Forelimb muscle (tissue), 1 donor: ENCODE measurements at places on chromosomes 5 and 9.

GRCh38 chr9:69086769-69087168 lies 51.2 kb downstream of the FXN start:
- DNase-seq, result no peak

DNA sequence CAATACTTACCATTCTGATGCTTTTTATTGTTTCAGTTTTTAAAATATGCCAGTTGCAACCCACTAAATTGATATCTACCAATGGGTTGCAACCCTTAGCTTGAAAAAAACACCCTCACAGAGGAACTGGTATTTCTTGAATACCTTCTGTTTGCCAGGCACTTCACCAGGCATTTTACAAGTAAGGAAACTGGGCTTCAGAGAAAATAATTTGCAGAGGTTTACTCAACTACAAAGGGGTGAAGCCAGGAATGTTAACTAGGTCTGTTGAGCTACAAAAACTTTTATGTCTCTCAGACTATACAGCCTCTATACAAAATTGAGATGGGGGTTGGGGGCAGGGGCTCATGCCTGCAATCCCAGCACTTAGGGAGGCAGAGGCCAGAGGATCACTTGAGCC lies 65.0 kb downstream of the STX17 start:
- no peak for DNase-seq

DNA sequence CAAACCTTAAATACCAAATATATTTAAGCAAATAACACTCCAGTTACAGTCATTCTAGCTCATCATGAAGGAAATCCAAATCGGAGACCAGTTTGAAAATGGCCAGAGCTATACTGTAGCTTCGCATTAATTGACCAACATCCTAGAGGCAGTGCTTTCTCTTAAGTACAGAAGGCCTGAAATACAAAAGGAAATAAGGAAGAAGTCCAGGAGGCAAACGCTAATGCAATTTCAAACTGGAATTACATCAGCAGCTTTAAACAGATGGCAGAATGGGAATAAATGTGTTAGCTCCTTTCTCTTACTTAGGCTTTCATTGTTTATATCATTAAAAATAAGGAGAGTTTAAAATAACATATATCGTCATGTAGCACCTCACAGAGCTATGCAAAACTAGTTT lies 197.0 kb downstream of the SEC61B start:
- no peak for DNase-seq

DNA sequence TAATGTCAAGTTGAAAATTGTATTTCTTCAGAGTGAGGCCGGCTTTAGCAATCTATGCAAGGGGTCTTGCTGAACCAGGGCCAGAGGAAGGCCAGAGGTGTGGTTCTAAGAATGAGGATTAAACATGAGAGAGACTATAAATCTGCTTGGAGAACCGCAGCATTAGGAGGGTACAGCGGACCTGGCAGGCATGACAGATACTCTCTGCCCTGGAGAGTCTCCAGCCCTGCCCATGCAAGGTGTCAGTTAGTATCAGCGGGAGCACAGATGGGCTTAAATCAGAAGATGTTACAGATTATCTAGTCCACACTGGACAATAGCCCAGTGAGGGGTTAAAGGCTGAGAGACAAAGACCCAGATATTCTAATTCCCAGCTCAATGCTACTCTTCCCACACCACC lies 11.5 kb upstream of the GPX3 start:
- DNase-seq, result no peak

GRCh38 chr9:16985559-16986348 lies 115.3 kb upstream of the BNC2 start:
- no peak for DNase-seq

DNA sequence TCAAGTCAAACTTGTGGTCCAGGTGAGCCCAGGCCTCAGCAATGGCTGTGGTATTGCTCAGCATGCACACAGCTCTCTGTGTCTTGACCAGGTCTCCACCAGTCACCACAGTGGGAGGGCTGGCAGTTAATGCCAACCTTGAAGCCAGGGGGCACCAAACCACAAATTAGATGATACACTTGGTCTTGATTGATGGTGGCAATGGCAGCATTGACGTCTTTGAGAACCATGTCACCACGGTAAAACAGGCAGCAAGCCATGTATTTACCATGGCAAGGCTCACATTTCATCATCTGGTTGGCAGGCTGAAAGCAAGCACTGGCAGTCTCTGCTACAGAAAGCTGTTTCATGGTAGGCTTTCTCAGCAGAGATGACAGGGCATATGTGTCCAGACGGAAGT lies 40.0 kb downstream of the NIM1K start:
- no peak for DNase-seq

GRCh38 chr9:117416856-117417255 lies 2.0 kb upstream of the ASTN2 start:
- DNase-seq, result no peak

- no peak for DNase-seq
These were observed 78.5 kb upstream of the PIP5K1B start for GRCh38 chr9:68626526-68626925.

DNA sequence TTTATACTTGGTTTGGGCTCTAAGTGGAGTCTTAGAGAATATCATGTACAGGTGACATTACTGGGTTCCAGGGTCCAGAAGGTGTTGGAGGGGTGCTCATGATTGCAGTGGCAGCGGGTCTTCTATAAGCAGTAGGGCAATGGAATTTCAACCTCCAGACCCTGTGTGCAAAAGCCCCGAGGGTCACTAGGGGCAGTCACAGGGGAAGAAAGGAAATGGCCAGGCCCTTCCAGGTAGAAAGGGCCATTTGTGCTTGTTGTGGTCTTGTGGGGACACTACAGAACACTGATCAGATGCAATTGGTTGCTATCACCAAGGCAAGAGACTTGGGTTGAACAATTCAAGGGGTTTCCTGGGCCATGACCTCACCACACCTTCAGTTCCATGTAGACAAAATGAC lies 283.4 kb downstream of the GADD45G start:
- DNase-seq, result no peak

DNA sequence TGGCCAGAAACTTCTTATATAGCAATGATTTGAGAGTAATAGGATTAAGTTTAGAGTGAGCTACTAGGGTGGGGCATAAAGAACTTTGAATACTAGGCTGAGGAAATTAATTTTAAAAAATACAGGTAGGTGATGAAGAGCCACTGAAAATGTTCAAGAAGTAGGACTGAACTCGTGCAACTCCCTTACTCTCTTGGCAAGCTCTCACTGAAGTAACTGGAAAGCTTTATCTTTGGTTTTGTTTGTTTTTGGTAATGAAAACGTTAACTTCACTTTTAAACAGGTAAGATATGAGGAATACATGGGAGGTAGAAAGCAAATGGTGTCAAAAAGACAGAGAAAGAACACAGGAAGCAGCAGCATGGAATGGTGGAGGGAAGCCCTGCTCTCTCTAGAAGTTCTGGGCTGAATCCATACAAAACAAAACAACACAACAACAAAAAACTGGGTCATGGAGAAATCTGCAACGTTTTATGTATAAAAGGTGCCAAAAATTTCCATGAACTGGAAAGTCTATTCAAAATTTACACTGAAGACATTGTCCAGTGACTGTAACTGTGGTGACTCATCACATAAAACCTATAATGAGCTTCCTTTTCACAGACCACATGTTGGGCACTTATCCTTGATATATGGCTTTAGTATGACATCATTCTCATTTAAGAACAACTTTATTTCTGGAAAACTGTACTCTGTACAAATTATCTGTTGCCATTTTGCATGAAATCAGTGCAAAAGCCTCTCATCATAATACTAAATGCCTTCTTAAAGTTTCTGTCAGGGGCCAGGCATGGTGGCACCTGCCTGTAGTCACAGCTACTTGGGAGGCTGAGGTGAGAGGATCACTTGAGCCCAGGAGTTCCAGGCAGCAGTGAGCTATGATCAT lies 91.2 kb upstream of the CHD1 start:
- DNase-seq, result peak; percentile 66

- no peak for DNase-seq
These were observed 88.9 kb downstream of the ADRB2 start for GRCh38 chr5:148915224-148915817.

- DNase-seq, result no peak
These were observed 9.6 kb upstream of the TOR4A start for GRCh38 chr9:137267933-137268355.

GRCh38 chr5:116507051-116507537 lies 67.5 kb downstream of the SEMA6A start:
- peak; percentile 65 for DNase-seq

- DNase-seq, result no peak
These were observed 77.7 kb downstream of the FOXD1 start for GRCh38 chr5:73370640-73371583.

GRCh38 chr9:93567271-93567959 lies 9.0 kb upstream of the PHF2 start:
- no peak for DNase-seq

GRCh38 chr9:77977210-77977611 lies 54.4 kb downstream of the GNAQ start:
- no peak for DNase-seq

DNA sequence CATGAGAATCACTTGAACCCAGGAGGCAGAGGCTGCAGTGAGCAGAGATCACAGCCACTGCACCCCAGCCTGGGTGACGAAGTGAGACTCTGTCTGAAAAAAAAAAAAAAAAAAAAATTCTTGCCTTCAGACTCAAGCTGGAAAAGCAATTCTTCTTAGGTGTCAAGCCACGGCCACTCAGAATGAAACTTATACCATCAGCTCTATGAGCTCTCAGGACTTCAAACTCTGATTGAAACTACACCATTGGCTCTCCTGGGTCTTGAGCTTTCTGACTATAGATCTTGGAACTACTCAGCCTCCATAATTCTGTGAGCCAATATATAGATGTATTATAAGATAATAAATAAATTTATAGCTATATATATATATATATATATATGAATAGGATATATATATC lies 12.9 kb upstream of the FGF10 start:
- no peak for DNase-seq

DNA sequence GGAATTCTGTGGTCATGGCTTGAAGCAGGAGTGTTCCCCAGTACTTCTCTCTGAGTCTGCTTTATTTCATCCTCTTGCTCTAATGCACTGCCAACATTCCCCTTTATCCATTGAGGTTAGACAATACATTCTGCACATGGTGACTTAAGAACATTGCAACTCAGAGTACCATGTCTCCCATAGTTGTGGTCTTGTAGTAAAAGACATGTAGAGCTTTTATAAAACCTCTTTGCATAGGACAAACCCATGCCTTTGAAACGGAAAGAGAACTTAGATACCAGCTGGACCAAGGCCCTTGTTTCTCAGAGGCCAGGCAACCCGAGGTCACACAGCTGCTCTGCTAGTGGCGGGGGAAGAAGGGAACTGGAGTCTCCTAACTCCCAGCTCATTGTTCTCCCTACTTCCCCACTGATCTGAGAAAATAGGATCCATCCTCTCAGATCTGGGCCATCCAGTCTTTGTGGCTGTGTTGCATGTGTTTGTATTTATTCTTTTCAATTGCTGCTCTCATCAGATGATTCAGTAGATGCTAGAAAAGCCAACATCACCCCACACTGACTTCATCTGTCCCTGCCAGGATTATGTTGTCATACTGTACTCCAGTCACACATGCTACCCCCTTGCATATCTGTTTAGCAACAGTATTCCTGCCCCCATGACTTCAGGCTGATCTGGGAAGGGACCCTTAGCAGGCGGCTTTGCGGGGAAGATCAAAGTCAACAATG lies 236.9 kb downstream of the SAXO1 start:
- no peak for DNase-seq

- DNase-seq, result no peak
These were observed 223.0 kb upstream of the GRIA1 start for GRCh38 chr5:153267506-153267905.

DNA sequence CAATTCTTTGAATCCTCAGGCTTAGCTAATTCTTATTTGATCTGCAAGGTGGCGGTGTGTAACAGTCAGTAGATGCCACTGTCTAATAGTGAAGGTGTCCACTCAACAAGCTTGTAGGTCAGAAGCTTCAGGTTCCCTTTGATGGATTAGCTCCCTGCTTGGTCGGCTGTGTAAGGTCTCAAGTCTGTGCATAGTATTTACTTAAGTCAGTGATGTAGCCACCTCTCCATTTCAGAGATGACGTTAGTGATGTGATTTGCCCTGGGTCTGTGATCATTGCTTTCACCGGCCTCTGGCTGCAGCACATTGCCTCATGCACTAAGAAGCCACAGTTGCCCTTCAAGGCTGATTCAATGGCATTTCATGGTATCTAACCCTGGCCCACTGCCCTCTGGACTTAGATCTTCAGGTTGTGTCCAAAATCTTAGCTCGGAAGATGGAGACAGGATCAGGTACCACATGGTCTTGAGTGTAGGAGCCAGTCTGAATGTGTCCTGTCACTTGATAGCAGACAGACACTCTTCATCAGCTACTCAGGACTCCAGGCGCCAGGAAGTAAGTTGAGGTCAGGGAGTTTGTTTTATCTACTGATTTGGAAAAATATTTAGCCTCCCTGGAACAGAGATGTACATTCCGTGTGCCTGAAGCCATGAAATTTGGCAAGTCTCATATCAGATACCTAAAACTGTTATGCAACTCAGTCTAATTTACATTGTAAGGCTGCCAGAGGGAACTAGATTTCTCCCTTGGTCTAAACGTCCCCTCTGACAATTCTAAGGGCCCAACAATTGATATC lies 42.9 kb downstream of the SUB1 start:
- DNase-seq, result no peak

DNA sequence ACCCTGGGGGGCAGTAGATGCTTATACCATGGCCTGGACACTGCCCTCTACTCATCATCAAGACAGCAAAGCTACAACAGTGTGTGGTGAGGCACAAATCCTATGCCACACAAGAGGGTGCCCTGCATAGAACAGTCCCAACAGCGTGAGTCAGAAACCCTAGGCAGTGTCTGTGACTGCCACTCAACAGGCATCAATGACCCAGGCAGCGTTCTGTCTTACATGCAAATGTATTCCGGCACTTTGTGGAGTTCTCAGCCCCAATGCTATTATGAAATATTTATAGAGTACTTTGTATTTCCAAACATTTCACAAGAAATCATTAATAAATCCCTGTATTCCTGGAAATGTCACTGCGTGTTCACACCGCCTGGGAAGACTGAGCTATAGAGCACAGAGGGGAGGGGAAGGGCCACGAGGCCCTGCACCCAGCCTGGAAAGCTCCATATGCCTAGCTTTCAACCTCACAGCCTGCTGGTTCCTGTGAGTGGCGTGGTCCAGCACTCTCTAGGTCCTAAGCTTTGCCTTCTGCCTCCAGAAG lies 77.7 kb downstream of the NIPSNAP3B start:
- no peak for DNase-seq

GRCh38 chr9:13281356-13282016 lies 2.0 kb upstream of the MPDZ start:
- DNase-seq, result no peak

GRCh38 chr5:1494780-1495524 lies 28.8 kb downstream of the LPCAT1 start:
- no peak for DNase-seq

GRCh38 chr5:115231598-115231997 lies 31.1 kb downstream of the PGGT1B start:
- DNase-seq, result no peak

- DNase-seq, result no peak
These were observed 75.3 kb downstream of the HMGCR start for GRCh38 chr5:75412111-75412990.

GRCh38 chr5:81530919-81531318 lies 137.0 kb upstream of the ACOT12 start:
- DNase-seq, result no peak
